ENCODE measurements at places on chromosomes 2 and 18.
A peak's percentile ranks its signal among the peaks of the same experiment; 100 is the strongest.

DNA sequence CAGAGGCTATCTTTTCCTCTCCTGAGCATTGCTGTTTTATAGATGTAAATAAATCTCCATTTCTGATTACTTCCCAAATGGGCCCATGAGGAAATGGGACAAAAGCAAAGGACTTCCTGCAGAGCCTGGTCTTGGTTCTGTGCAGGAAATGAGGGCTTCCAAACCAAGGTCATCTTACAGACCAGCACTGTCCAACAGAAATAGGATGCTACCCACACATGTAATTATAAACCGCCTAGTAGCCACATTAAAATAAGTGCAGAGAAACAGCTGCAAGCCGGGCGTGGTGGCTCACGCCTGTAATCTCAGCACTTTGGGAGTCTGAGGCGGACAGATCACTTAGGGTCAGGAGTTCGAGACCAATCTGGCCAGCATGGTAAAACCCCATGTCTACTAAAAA is 6.2 kb downstream of the TTL start:
- no peak for DNase-seq

DNA sequence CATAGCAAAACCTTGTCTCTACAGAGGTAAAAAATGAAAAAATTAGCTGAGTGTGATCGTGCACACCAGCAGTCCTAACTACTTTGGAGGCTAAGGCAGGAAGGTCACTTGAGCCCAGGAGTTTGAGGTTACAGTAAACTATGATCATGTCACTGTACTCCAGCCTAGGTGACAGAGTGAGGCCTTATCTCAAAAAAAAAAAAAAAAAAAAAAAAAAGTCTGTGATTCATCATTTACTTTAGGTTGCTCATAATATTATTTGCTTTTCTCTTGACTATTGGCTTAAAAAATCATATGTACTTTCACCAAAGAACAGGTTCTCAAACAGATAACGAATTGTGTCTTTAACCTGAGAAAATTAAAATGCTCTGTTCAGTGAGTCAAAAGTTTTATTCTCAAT is 129.1 kb downstream of the MYO3B start:
- DNase-seq = no peak

DNA sequence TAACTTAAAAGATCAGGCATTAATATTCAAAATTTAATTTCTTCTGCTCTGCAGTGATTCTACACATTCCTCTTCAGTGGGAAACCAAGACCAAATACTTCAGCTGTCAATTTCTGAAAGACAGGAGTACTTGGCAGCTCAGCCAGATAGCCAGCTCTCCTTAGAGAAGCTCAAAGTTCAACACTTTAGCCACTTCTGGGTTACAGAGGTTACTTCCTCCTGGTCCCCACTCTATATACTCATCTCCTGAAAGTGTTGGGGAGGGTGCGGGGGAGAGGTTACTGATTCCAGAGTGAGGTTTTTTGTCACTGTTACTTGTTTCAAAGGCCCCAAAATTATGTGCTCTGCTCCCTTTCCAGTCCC is 4.1 kb downstream of the CYTIP start:
- no peak for DNase-seq

DNA sequence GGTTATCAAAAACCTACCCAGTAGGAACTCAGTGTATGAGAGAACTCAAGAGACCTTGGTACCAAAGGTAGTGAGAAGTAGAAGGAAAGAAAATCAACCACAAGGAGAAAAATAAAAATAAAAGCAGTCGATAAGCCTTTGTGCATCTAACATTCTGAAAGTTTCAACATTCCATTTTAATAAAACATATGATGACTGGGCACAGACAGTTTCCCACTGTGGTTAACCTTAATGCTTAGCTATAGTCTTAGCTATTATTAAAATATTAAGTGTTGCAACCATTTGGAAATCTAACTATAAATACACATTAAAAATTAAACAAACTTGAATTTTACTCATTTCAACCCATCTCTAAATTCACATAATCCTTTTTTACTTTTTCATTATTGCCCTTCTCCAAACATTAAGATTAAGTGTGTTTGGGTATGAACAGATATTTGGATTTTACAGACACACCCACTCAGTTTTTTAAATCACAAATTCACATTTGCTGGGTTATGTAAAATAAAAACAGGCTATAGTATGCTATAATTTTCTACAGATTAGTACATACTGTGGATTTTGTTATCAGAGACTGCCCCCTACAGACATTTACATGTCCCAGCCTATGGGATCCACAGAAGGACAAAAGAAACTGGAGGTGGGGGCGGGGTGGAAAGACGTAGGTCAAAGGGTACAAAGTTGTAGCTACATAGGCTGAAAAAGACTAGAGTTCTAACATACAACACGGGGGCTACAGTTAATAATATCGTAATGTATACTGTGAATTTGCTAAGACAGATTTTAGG is 32.8 kb downstream of the SRBD1 start:
- no peak for DNase-seq

GRCh38 chr2:72893594-72894319 is 6.5 kb downstream of the SPR start:
- peak; percentile 33 for DNase-seq

- no peak for DNase-seq
Observed at GRCh38 chr2:160813506-160813858, 319.9 kb upstream of the RBMS1 start.
